ENCODE measurements at places on chromosomes 6 and 20.

DNA sequence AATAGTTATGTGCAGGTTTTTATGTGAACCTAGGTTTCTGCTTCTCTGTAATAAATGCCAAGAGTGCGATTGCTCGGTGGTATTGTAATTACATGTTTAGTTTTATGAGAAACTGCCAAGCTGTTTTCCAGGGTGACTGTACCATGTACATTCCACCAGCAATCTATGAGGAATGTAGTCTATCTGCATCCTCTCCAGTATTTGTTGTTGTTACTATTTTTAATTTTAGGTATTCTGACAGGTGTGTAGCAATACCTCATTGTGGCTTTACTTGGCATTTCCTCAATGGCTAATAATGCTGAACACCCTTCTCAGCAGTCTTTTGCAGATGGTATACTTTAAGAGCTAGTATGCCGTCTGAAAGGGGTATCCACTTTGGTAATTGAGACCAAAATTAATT, 142.1 kb downstream of the BMP2 start:
- no peak for DNase-seq

DNA sequence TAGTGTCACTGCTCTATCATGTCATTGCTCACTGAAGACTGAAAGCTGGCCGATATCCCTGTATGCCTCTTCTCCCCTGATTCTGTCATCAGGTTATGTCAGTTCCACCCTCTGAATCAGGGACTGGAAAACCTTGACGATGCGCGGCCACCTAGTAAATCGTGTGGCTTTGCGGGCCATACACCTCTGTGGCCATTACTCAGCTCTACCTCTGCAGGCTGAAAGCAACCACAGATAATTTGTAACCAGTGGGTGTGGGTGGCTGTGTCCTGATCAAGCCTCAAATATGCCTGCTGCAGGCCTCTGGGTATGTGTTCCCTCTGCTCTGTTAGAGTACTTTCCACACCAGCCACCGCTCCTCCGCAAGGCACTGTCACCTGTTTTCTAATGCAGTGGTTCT, 105.2 kb downstream of the GMPR start:
- DNase-seq = no peak

GRCh38 chr20:48203252-48203651, 418.0 kb upstream of the SULF2 start:
- no peak for DNase-seq

DNA sequence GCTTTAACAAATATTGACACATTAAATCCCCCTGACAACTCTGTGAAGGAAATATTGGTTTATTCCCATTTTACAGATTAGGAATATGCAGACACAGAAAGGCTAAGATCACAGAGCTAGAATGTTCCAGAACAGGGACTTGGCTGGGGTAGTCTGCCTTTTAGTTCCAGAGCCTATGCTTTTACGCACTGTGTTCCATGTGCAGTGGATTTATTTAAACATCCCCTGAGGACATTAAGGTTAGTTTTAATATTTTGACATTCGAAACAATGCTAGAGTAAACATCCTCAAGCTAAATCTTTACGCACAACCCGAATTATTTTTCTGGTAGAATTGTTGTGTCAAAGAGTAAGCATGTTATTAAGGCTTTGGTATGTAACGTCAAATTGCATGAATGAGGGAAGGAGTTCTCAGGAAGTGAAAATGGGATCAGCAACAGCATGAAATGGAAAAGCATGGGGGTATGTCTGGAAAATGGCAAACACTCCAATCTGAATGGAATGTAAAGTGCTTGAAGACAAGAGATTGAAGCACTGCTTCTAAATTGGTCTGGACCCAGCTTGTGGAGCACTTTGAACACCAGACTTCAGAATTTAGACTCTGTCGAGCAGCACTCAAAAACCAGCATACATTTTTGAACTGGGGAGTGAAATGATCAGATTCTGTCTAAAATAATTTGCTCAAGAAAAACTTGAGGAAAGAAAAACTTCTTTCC, 429.9 kb downstream of the CD83 start:
- no peak for DNase-seq

DNA sequence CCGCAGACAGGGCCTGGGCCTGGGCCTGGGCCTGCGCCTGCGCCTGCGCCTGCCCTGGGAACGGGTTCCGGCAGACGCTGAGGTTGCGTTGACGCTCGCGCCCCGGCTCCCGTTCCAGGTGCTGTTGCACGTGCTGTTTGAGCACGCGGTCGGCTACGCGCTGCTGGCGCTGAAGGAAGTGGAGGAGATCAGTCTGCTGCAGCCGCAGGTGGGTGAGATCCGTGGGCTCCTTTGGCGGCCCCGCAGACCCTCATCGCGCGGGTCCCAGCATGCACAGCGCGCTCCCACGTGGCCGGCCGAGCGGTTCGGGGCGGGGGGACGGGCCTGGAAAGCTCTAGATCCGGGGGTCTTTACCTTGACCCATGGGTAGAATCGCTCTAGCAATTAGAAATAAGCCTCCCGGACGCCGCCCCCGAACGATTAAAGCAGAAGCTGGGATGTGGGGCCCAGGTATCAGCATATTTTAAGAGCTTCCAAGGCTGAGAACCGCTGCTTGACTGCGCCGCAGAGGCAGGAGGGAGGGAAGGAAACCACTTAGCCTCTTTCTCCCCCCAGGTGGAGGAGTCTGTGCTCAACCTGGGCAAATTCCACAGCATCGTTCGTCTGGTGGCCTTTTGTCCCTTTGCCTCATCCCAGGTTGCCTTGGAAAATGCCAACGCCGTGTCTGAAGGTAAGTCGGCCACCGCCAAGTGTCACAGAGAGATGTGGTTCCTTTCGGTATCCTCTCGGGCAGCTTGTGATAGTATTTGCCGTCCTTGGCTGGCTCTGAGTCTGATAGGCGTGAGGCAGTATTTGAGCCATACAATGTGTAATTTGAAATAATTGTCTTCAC, 508 bp downstream of the NOP56 start:
- no peak for DNase-seq

- DNase-seq = no peak
These were observed 94.0 kb downstream of the ADGRG6 start for GRCh38 chr6:142395768-142396231.

GRCh38 chr20:58225452-58226200, 2.8 kb downstream of the ANKRD60 start:
- DNase-seq = no peak

DNA sequence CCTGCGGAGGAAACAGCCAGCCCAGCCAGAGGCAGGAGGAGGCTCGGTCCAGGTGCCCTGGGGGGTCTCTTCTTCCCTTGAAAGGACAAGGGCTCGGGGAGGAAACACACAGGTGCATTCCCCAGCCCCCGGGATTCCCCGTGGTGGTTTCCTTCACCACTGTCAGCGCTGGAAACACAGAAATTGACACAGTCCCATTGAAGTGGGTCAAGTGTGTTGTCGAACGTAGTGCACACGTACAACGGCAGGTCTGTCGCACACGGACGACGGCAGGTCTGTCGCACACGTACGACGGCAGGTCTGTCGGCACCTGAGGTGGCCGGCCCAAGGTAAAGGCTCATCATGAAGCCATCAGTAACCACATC, 80.9 kb downstream of the DLL1 start:
- no peak for DNase-seq

DNA sequence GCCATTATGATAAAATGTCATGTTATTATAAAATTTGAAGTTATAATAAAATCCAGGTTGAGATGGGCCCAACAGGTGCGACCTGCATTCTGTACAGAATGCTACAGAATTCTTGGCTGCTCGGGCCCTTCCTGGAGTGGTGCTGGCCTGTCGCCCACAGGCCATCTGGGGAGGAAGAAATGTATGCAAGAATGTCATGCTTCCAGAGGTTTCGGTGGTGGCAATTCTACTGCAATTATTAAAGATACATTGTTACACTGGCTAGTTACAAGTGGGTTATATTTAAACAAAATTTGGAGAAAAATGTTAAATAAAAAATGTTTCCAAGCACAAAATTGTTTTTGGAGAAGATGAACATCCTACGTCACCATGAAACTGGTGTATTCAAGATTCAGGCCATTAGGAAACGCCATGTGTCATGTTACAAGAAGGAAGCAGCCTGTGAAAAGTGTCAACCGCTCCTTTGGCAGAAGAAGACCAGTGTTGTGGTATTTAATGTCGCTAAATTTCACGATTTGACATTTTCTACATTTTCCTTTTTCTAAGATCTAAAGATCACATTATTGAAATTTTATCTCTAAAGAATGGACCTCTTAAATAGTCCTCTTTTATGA, 7.1 kb downstream of the RAMACL start:
- DNase-seq = no peak

DNA sequence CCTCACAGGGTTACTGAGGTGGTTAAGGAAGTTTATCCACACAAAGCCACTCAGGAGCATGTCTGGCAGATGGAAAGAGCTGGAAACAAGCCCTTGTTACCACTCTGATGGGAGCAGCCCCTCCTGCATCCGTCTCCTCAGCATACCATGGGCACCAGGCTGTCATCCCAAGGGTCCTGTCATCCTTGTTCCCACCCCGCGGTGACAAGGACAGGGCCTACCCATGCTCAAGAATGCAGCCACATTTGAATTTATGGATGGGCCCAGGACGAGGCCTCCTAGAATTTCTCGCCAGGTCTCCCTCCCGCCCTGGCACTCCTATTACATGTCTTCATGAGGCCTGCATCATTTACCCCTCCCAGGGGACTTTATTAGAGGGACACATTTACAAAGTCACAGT, 60.0 kb downstream of the NPEPL1 start:
- DNase-seq = no peak

DNA sequence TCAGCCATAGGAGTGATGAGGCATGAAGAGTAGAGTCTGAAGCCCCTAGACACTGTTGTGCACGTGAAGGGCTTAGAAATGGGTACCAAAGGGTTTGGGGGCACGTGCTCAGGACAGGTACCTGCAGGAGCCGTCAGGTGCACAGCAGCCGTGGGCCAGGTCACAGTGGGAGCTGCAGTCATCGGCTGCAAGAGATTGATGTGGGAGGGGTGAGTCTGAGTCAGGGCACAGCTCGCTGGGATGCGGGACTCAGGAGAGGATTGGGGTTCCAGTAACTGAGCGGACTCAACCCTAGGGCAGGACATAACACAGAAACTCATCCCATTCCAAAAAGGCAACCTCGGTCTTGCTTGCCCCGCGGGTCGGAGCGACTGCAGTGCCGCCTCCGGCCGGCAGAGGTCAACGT, 1.1 kb downstream of the DLK2 start:
- no peak for DNase-seq

GRCh38 chr6:81697559-81697958, 54.9 kb downstream of the TENT5A start:
- DNase-seq = no peak

GRCh38 chr6:20197251-20197650, 15.0 kb downstream of the MBOAT1 start:
- no peak for DNase-seq

- DNase-seq = no peak
These were observed 160.7 kb upstream of the PDE10A start for GRCh38 chr6:165823609-165824326.

- DNase-seq = no peak
These were observed 229.5 kb upstream of the FOXQ1 start for GRCh38 chr6:1082285-1082935.

GRCh38 chr6:45966340-45966739, 49.3 kb downstream of the CLIC5 start:
- DNase-seq = no peak

DNA sequence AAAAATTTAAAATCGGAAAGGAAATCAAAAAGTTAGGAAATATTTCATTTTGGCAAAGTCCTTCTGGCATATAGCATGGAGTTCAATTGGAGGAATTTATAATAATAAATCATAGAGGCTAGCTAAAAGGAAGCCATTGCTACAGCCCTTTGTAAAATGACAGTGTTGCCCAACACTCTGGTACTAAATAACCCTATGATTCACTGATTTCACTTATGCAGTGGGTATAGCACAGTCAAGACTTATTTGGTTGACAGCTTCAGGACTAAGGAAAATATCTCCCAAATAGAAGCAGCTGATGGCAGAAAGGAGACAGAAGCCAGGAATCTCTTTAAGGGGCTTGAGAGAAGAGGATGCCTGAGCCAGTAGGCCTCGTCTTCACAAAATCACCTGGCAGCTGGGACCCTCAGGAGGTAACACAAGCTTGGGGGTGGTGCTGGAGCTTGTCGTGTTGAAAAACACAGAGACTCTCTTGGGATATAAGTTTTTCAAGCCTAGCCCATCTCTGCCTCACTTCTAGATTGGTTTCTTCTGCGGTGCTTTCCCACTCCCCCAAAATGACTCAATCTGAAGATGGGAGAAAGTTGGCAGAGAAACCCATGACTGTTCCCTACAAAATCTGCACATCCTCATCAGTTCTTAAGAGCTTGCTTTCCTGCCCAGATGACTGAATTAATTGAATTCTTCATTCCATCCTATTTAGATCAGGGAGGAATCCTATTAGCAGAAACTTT, 38.4 kb upstream of the EYA4 start:
- no peak for DNase-seq

DNA sequence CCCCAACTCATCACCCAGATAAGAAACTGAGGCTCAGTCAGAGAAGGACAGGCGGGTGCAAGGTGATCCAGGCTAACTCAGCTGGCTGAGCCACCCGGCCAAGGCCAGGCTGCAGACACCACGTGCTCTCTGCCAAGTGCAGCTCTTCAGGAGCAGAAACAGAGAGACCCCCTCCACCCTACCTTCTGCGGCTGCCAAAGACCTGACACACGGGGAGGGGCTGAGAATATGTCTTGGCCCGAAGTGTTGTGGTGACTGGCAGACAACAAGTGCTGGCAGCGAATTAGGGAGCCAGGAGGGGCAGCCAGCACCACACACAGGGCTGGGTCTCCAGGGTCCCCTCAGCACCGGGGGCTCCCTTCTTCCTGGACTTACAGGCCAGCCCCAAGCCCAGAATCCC, 22.5 kb downstream of the PREX1 start:
- no peak for DNase-seq

DNA sequence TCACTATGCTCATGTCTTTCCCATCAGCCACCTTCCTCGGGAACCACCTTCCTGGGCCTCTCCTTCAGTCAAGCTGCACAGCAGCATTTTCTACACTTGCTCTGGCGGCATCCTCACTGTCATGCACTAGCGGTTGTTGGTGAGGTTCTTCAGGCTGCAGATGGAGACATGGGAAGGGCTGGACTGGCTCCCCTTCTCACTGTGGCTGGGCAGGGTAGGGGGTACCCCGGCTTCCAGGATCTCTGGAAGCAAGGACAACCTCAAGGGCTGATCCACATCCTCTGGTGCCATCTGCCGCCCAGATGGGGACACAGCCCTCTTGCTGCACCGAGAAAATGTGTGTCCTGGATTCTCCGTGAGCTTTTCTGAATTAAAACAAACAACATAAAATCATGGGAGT, 180.1 kb upstream of the RNF24 start:
- no peak for DNase-seq

DNA sequence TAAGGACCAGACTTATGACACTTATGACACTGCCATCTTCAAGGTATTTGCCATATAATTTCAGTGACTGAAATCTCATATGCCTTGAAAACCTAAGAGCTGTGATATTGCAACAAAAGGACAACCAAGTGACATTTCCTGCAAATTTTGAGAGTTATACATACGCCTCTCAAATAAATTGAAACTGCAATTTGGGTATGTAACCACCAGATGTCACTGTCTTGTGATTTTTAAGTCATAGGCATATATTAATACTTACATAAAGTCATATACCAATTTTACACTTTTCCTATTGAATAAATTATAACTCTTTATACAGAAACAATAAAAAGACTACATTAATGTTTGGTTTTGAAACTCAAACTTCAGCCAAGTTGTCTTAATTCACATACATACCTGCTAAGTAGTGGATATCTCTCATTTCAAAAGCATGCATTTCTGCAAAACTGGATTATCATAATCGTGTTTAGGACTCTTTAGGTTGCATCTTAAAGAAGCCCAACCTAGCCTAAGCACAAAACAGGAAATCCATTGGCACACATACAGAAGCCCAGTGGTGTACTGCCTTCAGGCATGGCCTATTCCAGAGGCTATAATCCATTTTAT, 180.2 kb downstream of the PACRG start:
- DNase-seq = no peak

- DNase-seq = no peak
These were observed 3.5 kb downstream of the NDUFAF5 start for GRCh38 chr20:13788167-13788834.

All from activated CD8-positive, alpha-beta memory T cell treated with anti-CD3 and anti-CD28 coated beads for 1 hour (primary cell).